ENCODE measurements at places on chromosomes 3 and 15. TPM values are rescaled to one million over a fixed set of nuclear protein-coding genes. Genes with fewer than 3 reads are reported as not detected.
A peak's percentile ranks its signal among the peaks of the same experiment; 100 is the strongest.

DNA sequence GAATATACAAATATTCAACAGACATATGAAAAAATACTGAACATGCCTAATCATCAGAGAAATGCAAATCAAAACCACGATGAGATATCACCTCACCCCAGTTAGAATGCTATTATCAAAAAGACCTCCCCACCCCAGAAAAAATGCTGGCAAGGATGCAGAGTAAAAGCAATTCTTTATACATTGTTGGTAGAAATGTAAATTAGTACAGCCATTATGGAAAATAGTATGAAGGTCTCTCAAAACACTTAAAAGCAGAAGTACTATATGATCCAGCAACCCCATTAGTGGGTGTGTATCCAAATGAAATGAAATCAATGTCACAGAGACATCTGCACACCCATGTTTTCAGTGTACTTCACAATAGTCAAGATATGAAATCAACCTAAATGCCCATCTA lies 308.7 kb downstream of the CHST2 start:
- peaks cover 47% of the 10 kb centered on the region for H3K4me1 ChIP-seq
- peak; percentile 29 for DNase-seq
- no peaks in the 10 kb centered on the region for H3K27me3 ChIP-seq
- H3K27ac ChIP-seq = no peak overlapping the region
- no peaks in the 10 kb centered on the region for H3K36me3 ChIP-seq
- no peak overlapping the region for H3K4me3 ChIP-seq

- no peak overlapping the region for H3K27ac ChIP-seq
- no peaks in the 10 kb centered on the region for H3K27me3 ChIP-seq
- no peak for DNase-seq
- H3K36me3 ChIP-seq = no peaks in the 10 kb centered on the region
- H3K4me3 ChIP-seq = no peak overlapping the region
Observed at GRCh38 chr15:57035664-57036063, 117.2 kb downstream of the TCF12 start.

DNA sequence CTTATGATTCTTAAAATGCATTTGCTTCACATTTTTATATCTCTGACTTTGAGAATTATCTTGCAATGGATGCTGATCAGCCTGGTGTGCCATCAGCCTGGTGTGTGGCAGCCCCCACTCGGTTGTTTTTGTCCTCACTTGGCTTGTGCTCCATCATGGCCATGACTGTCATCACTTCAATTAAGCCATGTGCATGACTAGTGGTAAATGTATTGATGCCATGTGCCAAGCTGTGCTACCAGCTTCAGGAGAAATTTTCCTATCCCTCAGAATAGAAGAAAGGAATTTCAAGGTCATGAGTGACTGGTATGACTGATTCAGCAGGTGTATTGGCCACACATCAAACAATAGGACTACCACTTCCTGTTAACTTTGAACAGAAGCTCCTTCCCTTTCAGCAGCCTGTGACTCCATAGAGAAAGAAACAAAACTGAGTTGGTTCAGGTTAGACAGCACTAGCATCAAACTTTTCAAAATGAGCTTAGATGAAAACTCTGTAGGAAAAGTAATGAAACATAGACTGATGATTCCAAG lies 251.7 kb downstream of the GRM7 start:
- no peaks in the 10 kb centered on the region for H3K27me3 ChIP-seq
- H3K4me3 ChIP-seq = no peak overlapping the region
- no peaks in the 10 kb centered on the region for H3K36me3 ChIP-seq
- DNase-seq = no peak
- H3K4me1 ChIP-seq = no peaks in the 10 kb centered on the region
- no peak overlapping the region for H3K27ac ChIP-seq

- H3K36me3 ChIP-seq = no peaks in the 10 kb centered on the region
- no peak for DNase-seq
- peaks cover 14% of the 10 kb centered on the region for H3K4me1 ChIP-seq
- H3K27ac ChIP-seq = no peak overlapping the region
- H3K4me3 ChIP-seq = no peak overlapping the region
Observed at GRCh38 chr15:77629070-77630030, 3.4 kb downstream of the LINGO1 start.

GRCh38 chr3:184145751-184146270 lies 9.4 kb upstream of the DVL3 start:
- no peak overlapping the region for H3K27ac ChIP-seq
- H3K27me3 ChIP-seq = no peaks in the 10 kb centered on the region
- peaks cover 55% of the 10 kb centered on the region for H3K36me3 ChIP-seq
- no peak for DNase-seq

DNA sequence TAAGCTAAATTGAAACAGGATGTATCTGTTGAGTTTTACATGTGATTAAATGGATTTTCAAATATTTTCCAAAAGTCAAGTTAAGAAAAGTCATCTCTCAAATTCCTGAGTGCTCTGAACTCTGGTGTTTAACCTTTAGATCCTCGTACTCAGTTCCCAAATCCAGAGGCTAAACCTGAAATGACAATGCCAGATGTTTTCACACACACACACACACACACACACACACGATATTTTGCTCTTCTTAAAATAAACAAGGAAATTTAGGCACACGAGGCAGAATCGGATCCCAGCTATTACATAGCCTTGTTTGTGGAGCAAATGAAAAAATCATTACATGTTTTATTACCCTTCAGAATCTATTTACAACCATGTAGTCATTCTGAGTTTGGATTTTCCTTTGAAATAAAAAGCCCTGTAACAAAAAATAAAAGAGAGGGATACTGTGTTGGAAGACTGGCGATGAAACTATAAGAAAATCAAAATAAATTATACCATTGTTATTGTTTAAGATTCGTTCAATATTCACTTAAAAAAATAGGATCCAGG lies 20.6 kb upstream of the UBE2E1 start:
- H3K4me3 ChIP-seq = no peak overlapping the region
- no peaks in the 10 kb centered on the region for H3K36me3 ChIP-seq
- no peaks in the 10 kb centered on the region for H3K27me3 ChIP-seq

DNA sequence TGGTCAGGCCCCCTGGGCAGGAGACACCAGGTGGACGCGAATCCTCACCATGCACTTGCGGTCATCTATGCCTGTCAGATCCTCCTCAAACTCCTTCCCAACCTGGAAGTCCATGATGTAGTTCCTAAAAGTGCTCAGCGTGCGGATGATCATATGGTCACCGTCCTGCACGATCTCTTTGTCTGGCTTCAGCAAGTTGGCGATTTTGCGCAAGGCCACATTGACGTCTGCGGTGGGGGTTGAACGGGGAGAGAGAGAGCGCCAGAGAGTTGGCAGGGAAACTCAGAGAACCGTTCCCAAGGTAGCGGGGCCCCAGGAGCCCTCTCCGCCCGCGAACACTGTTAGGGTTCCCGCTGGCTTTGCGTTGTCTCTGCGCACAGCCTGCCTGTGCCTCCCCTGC lies 809 bp downstream of the RBP1 start:
- DNase-seq = no peak
- H3K4me1 ChIP-seq = peaks cover 4% of the 10 kb centered on the region
- H3K27ac ChIP-seq = no peak overlapping the region
- H3K36me3 ChIP-seq = no peaks in the 10 kb centered on the region
- H3K27me3 ChIP-seq = peaks cover 19% of the 10 kb centered on the region

DNA sequence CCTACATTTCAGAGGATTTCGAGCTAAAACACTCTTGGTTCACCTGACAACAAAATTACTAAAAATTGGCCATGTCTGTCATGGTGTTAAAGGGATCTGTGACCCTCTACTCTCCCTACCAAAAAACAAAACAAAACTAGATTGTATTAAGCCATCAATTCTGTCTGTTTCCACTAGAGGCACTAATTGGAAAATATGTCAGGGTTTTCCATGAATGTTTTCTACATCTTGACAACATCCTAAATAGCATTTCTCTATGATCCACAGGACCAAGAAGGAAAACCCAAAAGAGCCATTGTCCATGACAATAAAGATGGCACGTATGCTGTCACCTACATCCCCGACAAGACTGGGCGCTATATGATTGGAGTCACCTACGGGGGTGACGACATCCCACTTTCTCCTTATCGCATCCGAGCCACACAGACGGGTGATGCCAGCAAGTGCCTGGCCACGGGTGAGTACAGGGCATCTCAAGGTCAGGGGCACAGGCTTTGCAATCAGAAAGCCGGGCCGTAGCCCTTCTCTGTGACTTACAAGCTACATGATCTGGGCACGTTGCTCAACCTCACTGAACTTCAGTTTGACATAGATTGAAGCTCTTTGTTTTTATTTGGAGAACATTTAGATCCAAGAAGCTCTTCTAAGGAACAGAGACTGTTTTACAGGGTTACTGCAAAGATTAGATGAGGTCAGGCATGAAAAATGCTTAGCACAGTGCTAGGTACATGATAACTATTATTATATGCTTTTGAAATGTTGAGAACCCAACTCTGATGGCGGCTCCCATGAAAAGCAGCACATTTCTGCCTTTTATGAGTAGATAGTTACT lies 74.8 kb downstream of the DNASE1L3 start:
- H3K27me3 ChIP-seq = no peaks in the 10 kb centered on the region
- no peak overlapping the region for H3K4me3 ChIP-seq
- no peaks in the 10 kb centered on the region for H3K4me1 ChIP-seq
- H3K36me3 ChIP-seq = no peaks in the 10 kb centered on the region
- H3K27ac ChIP-seq = no peak overlapping the region

- no peak for DNase-seq
- H3K4me3 ChIP-seq = no peak overlapping the region
- no peak overlapping the region for H3K27ac ChIP-seq
- H3K4me1 ChIP-seq = peaks cover 15% of the 10 kb centered on the region
Observed at GRCh38 chr3:124831628-124832199, 55.5 kb downstream of the ITGB5 start.

DNA sequence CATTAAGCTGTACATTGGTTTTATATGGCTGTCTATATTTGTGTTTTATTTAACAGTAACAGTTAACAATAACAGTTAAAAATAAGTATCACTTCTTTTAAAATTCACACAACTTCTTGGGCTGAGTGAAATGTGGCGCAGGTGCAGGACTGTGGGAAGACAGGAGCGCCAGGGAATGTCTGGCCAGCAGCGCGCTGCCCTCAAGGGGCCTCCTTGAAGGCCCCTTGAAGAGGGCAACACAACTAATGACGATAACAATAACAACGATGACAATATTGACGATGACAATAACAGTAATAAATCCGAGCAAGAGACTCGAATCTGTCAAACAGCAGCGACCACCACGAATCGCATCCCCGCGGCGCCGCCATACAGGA lies 411 bp upstream of the PPP2R3A start:
- H3K36me3 ChIP-seq = no peaks in the 10 kb centered on the region
- peaks cover 14% of the 10 kb centered on the region for H3K4me1 ChIP-seq
- H3K27me3 ChIP-seq = no peaks in the 10 kb centered on the region
- DNase-seq = no peak
- H3K4me3 ChIP-seq = no peak overlapping the region
- no peak overlapping the region for H3K27ac ChIP-seq

GRCh38 chr3:156522673-156523072 lies 32.2 kb downstream of the SSR3 start:
- H3K36me3 ChIP-seq = no peaks in the 10 kb centered on the region
- peaks cover 13% of the 10 kb centered on the region for H3K4me1 ChIP-seq
- H3K27me3 ChIP-seq = no peaks in the 10 kb centered on the region
- H3K4me3 ChIP-seq = no peak overlapping the region

GRCh38 chr3:17412950-17413530 lies 329.4 kb downstream of the TBC1D5 start:
- no peaks in the 10 kb centered on the region for H3K4me1 ChIP-seq
- no peak overlapping the region for H3K27ac ChIP-seq
- no peaks in the 10 kb centered on the region for H3K27me3 ChIP-seq

DNA sequence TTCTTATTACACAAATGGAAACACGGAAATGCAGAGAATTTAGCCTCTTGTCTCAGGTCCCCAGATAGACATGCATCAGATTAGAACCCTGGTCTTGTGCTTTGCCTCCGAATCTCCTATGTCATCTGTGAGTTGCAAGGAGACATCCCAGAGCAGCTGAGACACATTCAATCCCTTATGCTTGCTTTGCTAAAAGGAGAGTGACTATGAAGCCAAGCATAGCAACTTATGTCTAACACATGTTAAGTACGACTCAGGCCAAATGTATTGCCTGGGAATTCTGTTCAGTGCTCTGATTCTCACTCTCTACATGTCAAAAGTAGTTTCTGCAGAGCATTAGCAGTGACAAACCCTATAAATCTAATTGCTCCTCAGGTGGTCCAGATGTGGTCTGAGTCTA lies 30.6 kb upstream of the LRRC3B start:
- DNase-seq = no peak
- H3K4me3 ChIP-seq = no peak overlapping the region
- no peaks in the 10 kb centered on the region for H3K27me3 ChIP-seq

DNA sequence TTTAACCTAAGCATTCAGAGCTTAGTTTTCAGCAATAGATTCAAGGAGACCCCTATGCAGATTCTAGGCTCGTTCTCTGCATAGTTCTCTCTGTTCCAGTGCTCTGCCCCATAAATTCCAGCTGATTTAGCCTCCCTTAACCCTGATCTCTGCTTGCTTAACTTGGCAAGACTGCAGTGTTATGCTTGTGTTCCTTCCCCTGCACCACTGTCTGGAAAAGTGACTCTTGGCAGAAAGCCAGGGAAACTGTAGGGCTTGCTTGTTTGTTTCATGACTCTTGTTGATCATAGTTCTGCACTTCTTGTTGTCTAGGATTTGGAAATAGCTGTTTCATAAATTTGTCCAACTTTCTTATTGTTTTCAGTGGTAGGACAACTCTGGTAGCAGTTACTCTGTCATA lies 40.1 kb downstream of the ANAPC13 start:
- no peak overlapping the region for H3K4me3 ChIP-seq
- no peak for DNase-seq
- no peaks in the 10 kb centered on the region for H3K36me3 ChIP-seq
- H3K27me3 ChIP-seq = no peaks in the 10 kb centered on the region

DNA sequence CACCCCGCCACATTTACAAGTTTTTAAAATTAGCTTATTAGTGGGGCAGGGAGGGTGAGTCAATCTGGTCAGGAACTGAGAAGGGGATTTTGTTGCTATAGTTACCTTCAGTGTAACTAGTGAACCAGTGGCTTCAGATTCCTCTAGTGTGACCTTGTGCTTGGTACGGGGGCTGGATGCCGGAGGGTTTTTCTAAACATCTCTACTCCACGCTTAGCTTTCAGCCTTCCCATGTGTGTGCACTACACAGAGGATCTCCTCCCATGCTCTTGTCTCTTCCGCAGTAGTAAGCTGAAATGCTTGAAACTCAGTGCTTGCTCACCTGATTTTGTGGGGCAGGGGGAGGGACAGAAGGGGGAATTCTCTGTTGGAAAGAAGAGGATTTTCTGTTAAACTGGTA lies 67.9 kb upstream of the AKAP13 start:
- no peak overlapping the region for H3K4me3 ChIP-seq
- H3K27ac ChIP-seq = peak overlapping the region; percentile 87
- no peaks in the 10 kb centered on the region for H3K27me3 ChIP-seq

- H3K27ac ChIP-seq = no peak overlapping the region
- DNase-seq = no peak
- no peaks in the 10 kb centered on the region for H3K4me1 ChIP-seq
- no peaks in the 10 kb centered on the region for H3K36me3 ChIP-seq
- no peaks in the 10 kb centered on the region for H3K27me3 ChIP-seq
Observed at GRCh38 chr3:156373095-156373494, 181.8 kb downstream of the SSR3 start.

COL7A1 gene
- polyA plus RNA-seq = 0.75 TPM

GP9 gene
- polyA plus RNA-seq = not detected

IMPG2 gene
- polyA plus RNA-seq = 0.21 TPM

OR5K2 gene
- not detected for polyA plus RNA-seq

MAP1A gene
- 0.03 TPM for polyA plus RNA-seq

PLSCR2 gene
- polyA plus RNA-seq = not detected

ISLR gene
- not detected for polyA plus RNA-seq

FBXW12 gene
- not detected for polyA plus RNA-seq

RASL12 gene
- polyA plus RNA-seq = not detected
